ENCODE measurements at places on chromosomes 12 and 14.

DNA sequence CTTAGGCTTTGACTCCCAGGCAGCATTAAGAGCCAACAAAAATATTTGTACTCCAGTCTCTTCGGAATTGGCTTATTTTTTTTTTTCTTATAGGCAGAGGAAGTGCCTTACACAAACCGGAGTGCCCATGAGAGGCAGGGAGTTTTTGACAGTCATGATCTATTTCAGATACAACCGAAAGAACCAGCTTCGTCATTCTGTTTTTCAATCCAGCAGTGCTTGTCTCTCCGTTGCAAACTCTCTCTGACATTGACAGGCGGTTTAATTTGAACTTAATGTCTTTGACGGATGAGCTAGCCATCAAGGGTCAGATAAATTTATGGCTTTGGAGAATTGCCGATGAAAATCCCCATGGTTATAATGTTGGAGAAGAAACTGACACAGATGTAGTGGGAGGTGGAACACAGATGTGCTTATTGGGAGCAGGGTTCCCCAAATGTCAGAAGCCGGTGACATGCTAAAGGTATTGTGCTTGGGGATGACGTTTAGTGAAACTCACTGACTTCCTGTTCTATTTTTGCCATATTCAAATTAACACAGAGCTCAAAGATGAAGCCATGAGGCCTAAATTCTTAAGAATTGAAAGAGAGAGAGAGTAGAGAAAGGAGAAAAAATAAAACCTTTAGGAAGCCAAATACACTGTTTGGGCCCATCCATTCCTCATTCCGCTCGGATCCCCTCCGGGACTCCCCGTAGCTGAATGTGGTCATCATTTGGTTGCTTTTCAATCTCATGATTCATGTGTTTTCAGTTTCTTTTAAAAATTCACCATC, 59.7 kb downstream of the PLXNC1 start:
- DNase-seq = peak; percentile 92

DNA sequence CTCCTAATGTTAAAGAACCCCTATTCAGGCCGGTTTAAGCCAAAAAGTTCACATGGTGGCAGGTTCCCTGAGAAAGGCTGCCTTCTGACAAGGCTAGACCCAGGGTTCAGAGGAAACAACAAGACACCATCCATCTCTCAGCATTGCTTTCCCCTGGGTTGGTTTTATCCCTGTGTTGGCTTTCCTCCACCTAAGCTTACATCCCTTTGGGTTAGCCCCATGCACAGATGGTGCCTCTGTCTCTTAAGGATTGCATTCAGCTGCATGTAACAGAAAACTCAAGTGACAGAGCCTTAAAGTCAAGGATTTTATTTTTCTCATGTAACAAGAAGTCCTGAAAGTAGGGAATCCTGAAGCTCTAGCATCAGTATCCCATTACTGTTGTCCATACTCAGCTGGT, 42.8 kb upstream of the RIN3 start:
- DNase-seq = no peak

- DNase-seq = no peak
Observed at GRCh38 chr12:64025174-64025958, 180.9 kb downstream of the SRGAP1 start.

DNA sequence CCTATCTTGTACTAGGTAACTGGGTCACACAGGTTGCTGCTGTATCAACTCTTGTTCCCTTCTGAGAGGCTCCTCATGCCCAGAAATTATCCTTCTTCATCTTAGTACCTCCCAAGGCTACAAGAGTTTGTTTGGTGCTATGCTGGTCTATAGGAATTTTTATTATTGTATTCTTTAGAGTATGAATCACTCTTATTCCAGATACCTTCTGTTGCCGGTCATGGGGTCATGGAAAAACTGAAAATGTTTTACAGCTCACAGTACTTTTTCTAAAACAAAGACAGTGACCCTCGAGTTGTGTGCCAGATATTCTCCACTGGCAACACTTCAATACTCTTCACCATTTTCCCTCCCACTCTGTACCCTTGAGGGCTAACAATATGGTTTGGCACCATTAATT, 1598.0 kb upstream of the TMEM132C start:
- DNase-seq = no peak

DNA sequence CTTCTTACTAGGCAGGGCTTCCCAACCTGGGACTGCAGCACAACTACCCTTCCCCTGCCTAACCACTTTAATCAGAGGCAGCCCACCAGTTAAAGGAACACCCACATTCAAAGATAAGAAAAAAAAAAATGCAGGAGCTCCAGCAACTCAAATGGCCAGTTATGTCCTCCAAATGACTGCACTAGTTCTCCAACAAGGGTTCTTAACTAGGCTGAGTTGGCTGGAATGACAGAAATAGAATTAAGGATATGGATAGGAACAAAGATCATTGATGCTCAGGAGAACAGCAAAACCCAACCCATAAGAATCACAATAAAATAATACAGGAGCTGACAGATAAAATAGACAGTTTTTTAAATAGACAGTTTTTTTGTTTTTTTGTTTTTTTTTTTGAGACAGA, 154.2 kb downstream of the PLCZ1 start:
- no peak for DNase-seq

GRCh38 chr14:22502007-22502406, 87.0 kb downstream of the DAD1 start:
- no peak for DNase-seq

DNA sequence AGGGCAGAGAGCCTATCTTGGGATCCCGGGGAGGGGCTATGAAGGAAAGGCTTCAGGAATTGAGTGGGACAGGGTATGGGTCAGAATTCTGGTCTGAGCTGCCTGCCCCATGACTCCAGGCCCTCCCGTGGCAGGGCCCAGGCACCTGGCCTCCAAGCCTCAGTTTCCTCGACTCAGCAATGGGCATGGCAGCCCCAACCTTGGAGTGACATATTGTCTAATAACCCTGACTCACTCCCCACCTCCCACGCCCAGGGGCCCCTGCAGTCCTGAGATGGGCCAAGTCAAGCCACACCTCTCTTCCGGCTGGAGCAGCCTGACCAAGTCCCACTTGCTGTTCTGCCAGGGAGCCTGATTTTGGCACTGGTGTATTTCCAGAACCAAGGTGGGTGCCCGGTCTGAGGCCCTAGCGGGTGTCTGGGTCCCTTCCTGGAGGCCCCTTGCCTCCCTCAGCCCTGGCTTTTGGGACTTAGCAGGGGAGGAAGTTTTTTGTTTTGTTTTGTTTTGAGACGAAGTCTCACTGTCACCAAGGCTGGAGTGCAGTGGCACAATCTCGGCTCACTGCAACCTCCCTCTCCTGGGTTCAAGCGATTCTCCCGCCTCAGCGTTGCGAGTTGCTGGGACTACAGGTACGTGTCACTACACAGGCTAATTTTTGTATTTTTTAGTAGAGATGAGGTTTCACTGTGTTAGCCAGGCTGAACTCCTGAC, 40.3 kb upstream of the RCOR1 start:
- DNase-seq = no peak

GRCh38 chr12:116538076-116538591, 21.0 kb upstream of the MAP1LC3B2 start:
- DNase-seq = no peak

DNA sequence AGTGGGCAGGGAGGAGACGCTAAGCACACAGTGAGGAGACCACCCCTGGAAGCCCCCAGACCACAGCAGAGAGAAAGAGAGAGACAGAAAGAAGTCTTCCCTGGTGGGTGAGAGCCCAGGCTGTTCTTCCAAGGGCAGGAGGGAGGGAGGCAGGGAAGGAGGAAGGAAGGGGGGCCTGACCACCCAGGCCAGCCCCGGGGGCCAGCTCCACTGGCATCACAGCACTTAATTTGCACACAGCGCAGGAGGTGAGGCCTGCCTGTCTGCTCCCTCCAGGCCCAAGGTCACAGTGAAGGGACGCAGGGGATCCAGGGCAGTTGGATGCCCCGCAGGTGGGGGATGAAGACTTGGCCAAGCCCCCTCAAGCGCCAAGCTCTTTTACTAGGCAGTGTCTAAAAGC, 141.9 kb upstream of the C14orf180 start:
- no peak for DNase-seq

DNA sequence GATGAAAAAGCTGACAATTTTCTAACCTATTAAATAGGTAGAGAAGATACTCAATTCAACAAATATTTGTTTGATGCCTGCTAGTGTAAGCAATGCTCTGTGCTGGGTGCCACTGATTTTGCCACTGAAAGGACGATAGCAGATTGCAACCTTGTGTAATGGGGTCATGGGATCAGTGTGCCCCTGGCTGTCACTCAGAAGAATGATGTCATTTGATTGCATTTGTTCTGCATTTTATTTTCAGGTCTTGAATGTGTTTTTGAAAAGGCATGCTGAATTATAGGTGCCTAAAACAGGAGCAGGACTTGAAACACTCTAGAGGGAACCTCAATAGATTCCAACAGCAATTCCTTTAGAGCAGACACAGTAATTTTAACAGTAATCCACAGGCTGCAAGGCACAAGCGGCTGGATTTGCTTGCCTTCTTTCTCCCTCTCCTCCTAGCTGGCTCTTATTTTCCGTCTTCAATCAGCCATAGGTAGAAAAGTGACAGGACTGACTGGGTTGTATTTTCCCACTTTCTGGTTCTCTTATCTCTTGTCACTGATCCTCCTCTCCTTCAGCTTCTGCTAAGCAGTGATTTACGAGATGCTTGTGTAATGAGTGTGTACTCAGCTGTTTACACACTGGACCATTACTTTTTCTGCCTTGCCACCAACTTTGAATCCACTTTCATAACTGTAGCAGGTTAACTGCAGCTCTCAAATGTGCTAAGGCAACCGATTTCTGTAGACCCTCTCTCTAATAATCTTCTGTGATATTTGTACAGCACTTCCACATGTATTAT, 4.1 kb downstream of the PLXNC1 start:
- DNase-seq = peak; percentile 53

DNA sequence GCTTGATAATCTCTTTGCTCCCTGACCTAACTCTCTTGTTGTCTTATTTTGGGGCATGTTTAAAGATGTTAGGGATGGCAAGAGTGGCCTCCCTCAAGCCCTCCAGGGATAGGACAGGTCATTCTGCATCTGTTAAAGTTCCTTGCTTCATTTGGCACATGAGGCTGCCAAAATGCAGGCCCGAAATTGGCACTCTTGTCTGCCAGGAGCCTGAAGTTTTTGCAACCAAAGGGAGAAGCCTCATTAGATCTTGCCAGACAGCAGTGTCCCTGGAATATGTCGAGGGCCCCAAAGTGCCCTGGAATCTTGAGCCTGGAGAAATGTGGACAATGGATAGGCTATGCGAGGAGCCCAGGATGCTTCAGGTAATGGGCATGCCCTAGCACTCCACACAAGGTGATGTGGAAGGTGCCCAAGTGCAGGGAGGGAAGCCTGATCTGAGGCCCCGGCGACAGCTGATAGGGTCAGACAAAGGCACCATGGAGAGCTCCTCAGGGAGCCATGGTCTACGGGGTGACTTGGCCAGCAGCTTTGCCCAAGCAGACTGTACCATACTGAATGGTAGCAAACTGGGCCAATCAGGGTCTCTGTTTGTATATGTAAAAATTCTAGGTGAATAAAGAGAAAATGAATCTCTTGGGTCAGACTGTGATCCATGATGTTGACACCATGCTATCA, 173.0 kb upstream of the WSCD2 start:
- no peak for DNase-seq

- no peak for DNase-seq
Observed at GRCh38 chr14:29814156-29815015, 113.3 kb downstream of the PRKD1 start.

DNA sequence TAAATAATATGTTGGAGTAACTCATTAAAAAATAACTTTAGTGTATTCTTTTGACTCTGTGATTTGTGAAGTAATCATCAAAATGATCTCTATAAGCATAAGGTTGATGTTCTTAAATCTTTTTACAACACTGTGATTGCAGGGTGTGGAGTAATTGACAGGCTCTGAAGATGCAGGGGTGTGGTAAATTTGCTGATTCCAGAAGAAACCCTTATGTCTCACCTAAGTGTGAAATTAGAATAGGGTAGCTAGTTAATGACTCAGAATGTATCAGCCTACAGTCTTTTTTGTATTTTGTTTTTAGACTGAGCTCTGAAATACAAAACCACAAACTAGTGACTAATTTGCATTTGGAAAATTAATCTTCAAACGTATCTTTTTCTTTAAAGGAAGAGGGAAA, 5.9 kb downstream of the PRPF39 start:
- DNase-seq = no peak

- no peak for DNase-seq
Observed at GRCh38 chr12:6552140-6552551, 3.7 kb downstream of the IFFO1 start.

GRCh38 chr12:54411391-54412241, 7.5 kb downstream of the ITGA5 start:
- peak; percentile 42 for DNase-seq

- DNase-seq = peak; percentile 71
Observed at GRCh38 chr12:101407436-101408345, at the start of gene ARL1. ARL1 (minus strand) TSS chr12:101407772; CDS start chr12:101407645, 127 bp downstream.

- DNase-seq = no peak
Observed at GRCh38 chr14:23307146-23307530, 505 bp downstream of the BCL2L2 start.

GRCh38 chr14:22984959-22985658, 2.8 kb upstream of the AJUBA start:
- DNase-seq = no peak

DNA sequence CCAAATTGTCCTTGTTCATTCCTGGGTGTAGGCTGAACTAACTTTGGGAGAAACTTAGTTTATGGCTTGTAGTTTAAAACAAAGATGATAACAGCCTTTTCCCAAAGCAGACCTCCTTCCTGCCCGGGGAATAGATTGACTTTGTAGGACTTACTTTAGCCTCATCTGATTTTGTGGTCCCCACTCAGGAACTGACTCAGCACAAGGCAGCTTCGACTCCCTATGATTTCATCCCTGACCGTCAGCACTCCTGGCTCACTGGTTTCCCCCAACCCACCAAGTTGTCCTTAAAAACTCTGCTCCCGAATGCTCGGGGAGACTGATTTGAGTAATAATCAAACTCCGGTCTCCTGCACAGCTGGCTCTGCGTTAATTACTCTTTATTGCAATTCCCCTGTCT, 40.1 kb upstream of the DDHD1 start:
- DNase-seq = no peak

DNA sequence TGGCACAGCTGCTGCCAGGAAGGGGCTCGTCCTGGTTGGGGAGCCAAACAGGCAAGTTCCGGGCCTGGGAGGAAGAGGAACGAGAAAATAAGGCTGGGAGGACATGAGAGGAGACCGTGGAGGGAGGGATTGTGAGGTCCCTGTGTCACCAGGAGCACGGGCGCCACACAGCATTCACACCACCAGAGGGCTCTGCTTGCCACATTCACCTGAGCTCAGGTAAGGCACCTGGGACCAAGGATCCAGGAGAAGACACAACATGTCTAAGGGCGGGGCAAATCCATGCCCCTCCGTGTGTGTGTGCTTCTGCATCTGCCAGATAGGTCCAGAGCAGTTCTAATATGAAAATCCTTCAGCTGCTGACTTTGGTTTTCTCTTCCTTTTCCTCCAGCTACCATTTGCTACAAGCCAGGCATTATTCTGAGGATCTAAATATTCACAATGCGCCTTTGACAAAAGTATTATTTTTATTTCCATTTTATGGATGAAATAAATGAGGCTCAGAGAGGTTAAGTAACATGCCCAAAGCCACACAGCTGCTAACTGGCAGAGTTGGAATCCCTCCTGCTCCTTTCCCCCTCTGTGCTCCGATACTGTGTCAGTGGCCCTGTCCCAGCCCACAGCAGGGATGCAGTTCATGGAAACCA, 14.6 kb downstream of the RAPGEF3 start:
- DNase-seq = no peak

GRCh38 chr12:95608252-95609033, 57.2 kb upstream of the USP44 start:
- no peak for DNase-seq

- DNase-seq = no peak
Observed at GRCh38 chr14:75803765-75804164, 142.7 kb downstream of the TTLL5 start.
